Motor neuron (in vitro differentiated cells): ENCODE measurements at places on chromosomes 6 and 20. TPM values are rescaled to one million over a fixed set of nuclear protein-coding genes. Genes with fewer than 3 reads are reported as not detected.

Gene MRAP2
- 0.46 TPM in 1 of 2 replicates, not detected in the other for total RNA-seq

Gene C20orf202
- 0.16 and 0.23 TPM in 2 replicates for total RNA-seq

Gene RSPH4A
- 0.87 and 0.90 TPM in 2 replicates for total RNA-seq

Gene C20orf141
- not detected in 2 replicates for total RNA-seq

Gene SRMS
- not detected in 2 replicates for total RNA-seq

Gene RFX6
- not detected in 2 replicates for total RNA-seq

Gene VGLL2
- 0.31 TPM in 1 of 2 replicates, not detected in the other for total RNA-seq

Gene VEGFA
- total RNA-seq = 154 and 193 TPM in 2 replicates

Gene LIME1
- total RNA-seq = 8.8 and 10.9 TPM in 2 replicates

Gene DACT2
- 0.23 TPM in 1 of 2 replicates, not detected in the other for total RNA-seq

Gene NRSN2
- total RNA-seq = 25.7 and 30.0 TPM in 2 replicates

Gene GATA5
- total RNA-seq = 0.14 TPM in 1 of 2 replicates, not detected in the other

Gene HTR1E
- total RNA-seq = 0.16 TPM in 1 of 2 replicates, not detected in the other

Gene BPIFB1
- total RNA-seq = 0.69 TPM in 1 of 2 replicates, not detected in the other

Gene OPN5
- total RNA-seq = 0.05 and 0.38 TPM in 2 replicates

Gene SOBP
- total RNA-seq = 7.6 and 9.5 TPM in 2 replicates

Gene HLA-DRA
- total RNA-seq = 0.25 and 0.59 TPM in 2 replicates

Gene BFSP1
- total RNA-seq = 1.8 and 2.0 TPM in 2 replicates

Gene KIAA1755
- total RNA-seq = 73.6 and 101 TPM in 2 replicates

Gene ANGPT4
- total RNA-seq = 0.05 and 0.11 TPM in 2 replicates
